ENCODE measurements at places on chromosomes 3 and 15. TPM values are rescaled to one million over a fixed set of nuclear protein-coding genes. Genes with fewer than 3 reads are reported as not detected.

- DNase-seq: no peak
Observed at GRCh38 chr15:65772930-65773329, 19.2 kb downstream of the DENND4A start.

- peak; percentile 7 for DNase-seq
Observed at GRCh38 chr3:123244128-123244527, 42.4 kb downstream of the SEC22A start.

GRCh38 chr15:58453931-58454793, 22.4 kb downstream of the LIPC start:
- DNase-seq: no peak

DNA sequence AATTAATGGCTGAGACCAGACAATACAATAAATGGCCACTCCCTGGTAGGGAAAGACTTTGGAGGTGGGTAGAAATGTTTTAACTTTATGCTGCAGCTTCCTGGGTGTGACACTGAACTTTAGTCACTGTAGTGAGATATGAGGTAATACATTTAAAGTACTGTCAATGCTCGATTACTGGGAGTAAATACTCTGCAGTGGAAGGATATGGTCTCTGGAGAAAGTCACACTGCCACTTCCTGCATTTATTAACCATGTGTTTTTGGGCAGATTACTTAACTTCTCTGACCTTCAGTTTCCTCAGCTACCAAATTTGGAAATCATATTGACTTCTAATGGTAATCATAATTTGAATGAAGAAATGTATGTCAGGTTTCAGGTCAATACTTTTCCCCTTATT, 317.1 kb upstream of the TGFBR2 start:
- DNase-seq: no peak

- DNase-seq: no peak
Observed at GRCh38 chr3:42891042-42891441, 14.9 kb upstream of the ZNF662 start.

- DNase-seq: no peak
Observed at GRCh38 chr3:37812499-37812896, 49.2 kb upstream of the CTDSPL start.

DNA sequence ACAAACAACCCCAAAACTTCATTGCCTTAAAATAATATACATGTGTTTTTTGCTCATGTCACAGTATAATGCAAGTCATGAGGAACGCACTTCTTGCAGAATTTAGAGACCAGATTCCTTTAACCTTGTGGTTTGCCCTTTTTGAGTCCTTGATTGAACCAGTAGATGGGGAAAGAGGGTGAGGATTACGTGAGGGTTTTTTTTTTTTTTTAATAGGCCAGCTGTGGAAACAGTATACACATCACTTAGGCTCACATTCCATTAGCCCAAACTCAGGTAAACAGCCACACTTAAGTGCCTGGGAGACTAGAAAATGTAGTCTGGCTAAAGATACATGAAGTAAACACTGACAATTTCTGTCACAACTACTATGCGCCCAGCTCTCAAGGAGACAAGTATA, 114.9 kb upstream of the MLF1 start:
- DNase-seq: no peak

- DNase-seq: no peak
Observed at GRCh38 chr3:189276444-189277219, 104.9 kb downstream of the TPRG1 start.

DNA sequence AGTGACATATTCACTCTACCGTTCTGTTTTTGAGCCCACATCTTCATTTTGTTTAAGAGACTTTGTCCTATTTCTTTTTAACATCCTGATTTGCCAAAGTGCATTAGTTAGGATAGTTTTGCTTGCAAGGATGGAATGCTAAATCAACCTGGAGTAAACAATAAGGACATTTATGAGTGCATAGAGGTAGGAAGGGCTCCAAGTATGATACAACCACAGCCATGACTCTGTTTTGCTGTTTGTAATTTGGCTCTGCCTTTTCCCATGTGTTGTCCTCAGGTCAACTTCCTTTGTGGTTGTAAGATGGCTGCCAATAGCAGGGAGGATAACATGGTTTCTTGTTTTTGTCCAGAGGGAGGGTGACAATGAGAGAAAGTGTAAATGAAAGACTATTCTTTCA, 66.4 kb upstream of the GOLIM4 start:
- no peak for DNase-seq

- DNase-seq: no peak
Observed at GRCh38 chr3:177236704-177237103, 39.4 kb upstream of the TBL1XR1 start.

DNA sequence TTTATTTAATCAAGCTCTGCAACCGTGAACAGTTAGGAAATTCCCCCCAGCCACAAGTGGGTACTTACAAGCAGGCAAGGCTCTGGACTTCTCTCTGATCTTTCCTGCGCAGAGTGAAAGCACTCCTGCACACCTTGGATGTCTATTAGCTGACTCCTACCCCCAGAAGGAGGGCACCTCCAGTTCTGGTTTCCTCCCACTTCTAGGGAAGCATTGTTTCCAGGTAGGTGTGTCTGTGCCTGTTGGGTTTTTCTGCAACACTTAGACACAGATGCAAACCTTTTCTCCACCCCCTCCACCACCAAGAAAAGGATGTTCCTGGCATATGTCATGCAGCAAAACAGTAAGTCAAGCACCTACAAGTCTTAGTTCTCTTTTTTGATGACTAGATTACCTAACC, at the start of gene ZBED2:
Gene ZBED2, minus strand, starts transcription at position 115 of the 400 bp plus-strand sequence. CDS start 1,145 bp downstream, outside the sequence.
- no peak for DNase-seq

- no peak for DNase-seq
Observed at GRCh38 chr15:46646490-46646889, 1011.7 kb downstream of the SQOR start.

DAZL gene
- not detected for total RNA-seq

ZPLD1 gene
- total RNA-seq: not detected

C15orf39 gene
- 29.8 TPM for total RNA-seq

MAP6D1 gene
- total RNA-seq: 1.5 TPM

ENTPD3 gene
- 0.44 TPM for total RNA-seq

AHSG gene
- 1.2 TPM for total RNA-seq

SAXO2 gene
- 5.7 TPM for total RNA-seq
